ENCODE measurements at places on chromosomes 5 and 9. TPM values are rescaled to one million over a fixed set of nuclear protein-coding genes. Genes with fewer than 3 reads are reported as not detected.

MRPS30 gene
- 154 TPM for total RNA-seq

IL3 gene
- total RNA-seq = not detected

AGXT2 gene
- total RNA-seq = not detected

NUP214 gene
- total RNA-seq = 26.2 TPM

ACTBL2 gene
- total RNA-seq = not detected

TMC1 gene
- total RNA-seq = 0.45 TPM

CARTPT gene
- not detected for total RNA-seq

THBS4 gene
- total RNA-seq = 4.9 TPM

SLC12A7 gene
- total RNA-seq = 10.1 TPM

PARP8 gene
- 55.0 TPM for total RNA-seq

APBB3 gene
- 38.8 TPM for total RNA-seq

LCP2 gene
- 3.6 TPM for total RNA-seq

TICAM2 gene
- total RNA-seq = 0.82 TPM
